ENCODE measurements at places on chromosomes 7 and 10.

DNA sequence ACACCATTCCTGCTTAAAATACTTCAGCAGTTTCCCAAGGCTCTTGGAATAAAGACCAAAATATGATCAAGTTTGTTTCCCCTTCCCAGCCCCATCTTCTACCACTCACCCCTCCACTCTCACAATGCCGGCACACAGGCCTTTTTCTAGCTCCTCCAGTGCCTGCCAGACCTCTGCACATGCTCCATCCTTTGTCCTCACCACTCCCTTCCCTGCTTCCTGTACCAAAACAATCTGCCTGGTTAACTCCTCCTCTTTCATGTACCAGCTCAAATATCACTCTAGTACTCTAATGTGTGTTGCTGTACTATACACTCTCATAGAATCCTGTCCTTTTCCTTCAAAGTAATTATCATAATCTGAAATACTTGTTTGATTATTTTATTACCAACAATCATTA is 19.4 kb downstream of the SCRN1 start:
- no peak for DNase-seq

GRCh38 chr10:78377356-78377755 is 343.7 kb downstream of the RPS24 start:
- DNase-seq = no peak

DNA sequence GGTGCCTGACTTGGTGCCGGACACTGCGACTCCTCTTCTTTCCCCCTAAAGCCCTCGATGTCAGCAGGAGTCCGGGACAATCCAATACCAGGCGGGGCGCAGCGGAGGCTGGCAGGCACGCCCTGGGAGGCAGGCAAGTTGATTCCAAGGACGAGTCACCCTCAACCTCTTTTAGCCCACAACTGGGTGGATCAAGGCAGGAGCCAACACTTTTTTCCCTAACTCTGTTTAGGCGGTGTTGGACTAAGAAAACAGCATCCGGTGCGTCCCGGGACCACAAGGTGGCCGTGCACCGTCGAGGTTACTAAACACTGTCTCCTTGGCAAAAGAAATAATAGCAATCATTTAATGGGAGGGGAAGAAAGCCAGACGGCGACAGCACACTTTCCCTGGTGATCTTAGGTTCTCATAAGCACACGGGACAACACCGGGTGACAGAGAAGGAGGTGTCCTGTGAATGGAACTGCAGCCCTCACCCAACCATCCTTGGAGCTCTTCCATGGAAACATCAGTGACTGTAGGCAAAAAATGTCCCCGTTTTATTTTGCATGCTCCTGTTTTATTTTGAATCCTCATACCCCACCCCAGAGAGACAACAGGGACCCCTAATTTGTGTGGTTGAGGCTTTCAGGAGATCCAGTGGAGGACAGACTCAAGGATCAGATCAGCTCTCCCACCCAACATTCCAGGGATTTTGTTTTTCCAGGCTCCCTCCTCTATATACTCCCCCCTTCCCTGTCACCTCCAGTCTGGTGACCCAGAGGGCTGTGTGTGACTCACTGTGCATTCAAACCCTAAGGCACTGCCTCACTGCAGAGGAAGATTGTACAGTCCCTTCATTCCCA is 1.3 kb upstream of the CALCR start:
- no peak for DNase-seq

GRCh38 chr7:105222953-105223352 is 165.8 kb downstream of the SRPK2 start:
- no peak for DNase-seq

GRCh38 chr7:25215694-25216335 is 12.5 kb downstream of the NPVF start:
- DNase-seq = no peak

- no peak for DNase-seq
Measured at GRCh38 chr10:34249634-34250033, 565.5 kb downstream of the PARD3 start.

- DNase-seq = no peak
Measured at GRCh38 chr7:1696671-1697498, 26.8 kb downstream of the ELFN1 start.

DNA sequence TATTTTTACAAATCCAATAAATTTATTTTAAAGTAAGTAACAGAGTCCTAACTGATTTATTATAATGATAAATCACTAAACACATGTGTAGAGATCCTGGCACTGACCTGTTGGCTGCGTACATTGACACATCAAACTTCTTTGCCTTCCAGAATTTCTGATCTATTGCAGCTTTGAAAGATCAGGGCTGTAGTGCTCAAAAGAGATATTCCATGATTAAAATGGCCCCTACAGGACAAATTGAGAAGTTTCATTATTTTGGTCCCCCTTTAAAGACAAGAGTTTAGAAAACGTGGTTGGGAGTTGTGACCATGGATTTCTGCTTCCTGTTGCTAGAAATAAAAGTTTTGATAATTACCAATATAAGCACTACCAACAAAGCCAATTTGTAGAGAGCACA is 87.7 kb upstream of the PDK4 start:
- no peak for DNase-seq

- no peak for DNase-seq
Measured at GRCh38 chr7:142739923-142740492, 9.3 kb upstream of the PRSS1 start.

DNA sequence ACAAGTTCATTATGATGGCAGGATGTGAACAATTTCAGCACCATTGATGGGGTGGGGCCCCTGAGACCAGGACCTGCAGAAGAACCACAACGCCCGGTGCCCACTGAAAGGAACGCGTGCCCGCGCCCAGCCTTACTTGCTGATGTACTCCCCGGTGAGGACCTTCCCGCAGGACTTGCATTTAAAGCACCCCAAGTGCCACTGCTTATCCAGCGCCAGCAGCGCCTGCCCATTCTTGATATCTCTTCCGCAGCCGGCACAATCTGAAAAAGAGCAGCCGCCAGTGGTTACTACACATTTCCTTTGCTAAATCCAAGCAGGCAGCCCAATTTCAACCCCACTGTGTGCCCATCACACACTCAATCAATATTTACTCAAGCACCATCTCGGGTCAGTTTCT is 110.6 kb downstream of the ABLIM1 start:
- DNase-seq = no peak

DNA sequence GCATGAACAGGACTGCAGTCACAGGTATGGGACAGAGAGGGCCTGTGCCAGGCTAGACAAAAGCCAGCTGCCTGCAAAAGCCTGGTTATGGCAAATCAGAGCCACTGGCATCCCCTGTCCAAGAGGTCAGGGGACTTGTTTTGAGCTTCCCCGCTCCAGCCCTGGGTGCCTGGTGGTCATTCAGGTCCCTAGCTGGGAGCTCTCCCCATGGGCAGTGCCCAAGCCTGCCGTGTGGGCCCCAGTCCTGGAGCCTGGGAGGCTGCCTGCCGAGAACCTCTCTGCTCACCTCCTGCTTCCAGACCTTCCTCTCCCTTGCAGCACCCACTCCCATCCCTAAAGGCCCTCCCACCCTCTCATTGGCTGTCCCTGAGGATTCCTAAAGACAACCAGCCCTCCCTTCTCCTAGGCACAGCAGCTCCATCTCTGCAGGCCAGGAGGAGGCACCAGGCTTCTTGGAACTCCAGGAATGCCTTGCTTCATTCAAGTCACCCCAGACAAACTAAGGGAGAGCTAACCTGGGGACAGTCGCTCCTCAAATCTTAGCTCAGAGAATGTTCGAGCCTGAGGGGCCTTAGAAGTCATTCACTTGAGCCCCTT is 150.6 kb downstream of the C10orf105 start:
- no peak for DNase-seq

DNA sequence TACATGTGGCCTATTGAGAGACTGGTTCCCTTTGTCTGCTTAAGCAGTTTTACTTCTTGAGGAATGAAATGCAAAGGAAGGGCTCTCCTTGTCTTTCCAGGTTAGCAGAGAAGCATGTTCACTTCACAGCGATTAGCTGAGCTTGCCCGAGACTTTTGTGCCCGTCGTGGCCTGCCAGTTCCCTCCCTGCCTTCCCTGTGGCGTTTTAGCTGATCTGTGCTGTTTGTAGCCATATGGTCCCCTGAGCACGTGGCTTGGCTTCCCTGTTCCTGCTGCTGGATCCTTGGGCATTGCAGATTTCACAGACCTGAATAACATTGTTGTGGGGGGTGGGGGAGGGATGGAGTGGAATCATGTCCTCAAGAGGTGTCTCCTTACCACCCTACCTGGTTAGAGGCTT is 61.8 kb downstream of the SND1 start:
- no peak for DNase-seq

GRCh38 chr10:34193931-34194626 is 621.0 kb downstream of the PARD3 start:
- no peak for DNase-seq

DNA sequence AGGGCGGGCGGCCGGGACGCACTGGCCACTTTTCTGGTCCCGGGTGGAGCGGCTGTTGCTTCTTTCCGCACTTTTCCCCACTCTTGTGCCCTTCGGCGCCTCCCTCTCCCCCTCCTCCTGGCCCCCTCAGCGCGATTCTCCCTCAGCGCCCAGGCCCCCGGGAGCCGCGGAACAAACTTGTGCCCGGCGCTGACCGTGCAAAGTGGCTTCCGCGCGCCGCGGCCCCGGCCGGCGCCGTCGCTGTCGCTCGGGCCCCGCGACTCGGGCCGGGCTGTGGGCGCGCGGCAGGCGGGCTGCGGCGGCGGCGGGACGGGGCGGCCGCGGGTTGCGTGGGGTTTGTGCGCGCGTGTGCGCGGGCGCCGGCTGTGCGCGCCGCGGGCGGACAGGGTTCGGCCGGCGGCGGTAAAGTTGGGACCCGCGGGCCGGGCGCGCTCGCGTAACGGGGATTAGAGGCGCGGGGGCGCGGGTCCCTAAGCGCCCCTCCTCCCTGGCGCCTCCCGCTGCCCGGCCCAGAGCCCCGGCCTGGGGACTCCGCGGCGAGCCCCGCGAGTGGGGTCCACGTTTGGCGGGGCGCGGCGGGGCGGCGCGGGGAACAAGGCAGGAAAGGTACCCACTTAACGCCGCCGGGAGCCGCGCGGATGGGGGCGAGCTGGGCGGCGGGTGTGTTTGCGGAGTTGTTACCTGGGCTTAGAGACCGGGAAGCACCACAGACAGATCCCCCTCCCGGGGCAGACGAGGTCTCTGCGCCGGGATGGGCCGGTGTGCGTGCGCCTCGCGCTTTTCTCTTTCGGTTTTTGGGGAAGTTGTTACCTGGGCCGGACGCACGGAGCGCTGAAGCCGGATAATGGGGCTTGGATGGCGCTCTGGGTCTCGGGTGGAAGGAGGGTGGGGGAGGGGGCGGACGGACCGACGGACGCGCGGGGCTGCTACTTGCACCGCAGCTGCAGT is 860 bp downstream of the ZEB1 start:
- DNase-seq = peak; percentile 32

- peak; percentile 5 for DNase-seq
Measured at GRCh38 chr7:70027867-70028266, 429.6 kb downstream of the AUTS2 start.

DNA sequence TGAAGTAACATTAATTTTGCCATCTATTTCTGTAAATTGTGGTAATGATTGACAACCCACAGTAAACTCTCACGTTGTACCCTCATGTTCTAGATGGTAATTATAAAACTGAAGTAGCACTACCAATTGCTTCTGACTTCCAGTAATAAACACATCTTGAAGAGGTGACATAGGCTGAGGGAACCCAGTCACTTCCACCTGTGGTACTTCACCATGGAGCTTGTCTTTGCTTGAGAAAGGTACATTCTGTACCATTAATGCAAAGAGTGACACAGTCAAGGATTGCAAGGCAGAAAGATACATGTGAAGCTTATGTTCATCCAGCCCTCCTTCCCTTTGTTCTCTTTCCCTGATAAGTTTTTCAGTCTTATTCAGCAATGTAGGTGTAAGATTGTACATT is 11.2 kb downstream of the CAPZA2 start:
- no peak for DNase-seq

- no peak for DNase-seq
Measured at GRCh38 chr10:123145542-123146012, 2.4 kb upstream of the HMX2 start.

DNA sequence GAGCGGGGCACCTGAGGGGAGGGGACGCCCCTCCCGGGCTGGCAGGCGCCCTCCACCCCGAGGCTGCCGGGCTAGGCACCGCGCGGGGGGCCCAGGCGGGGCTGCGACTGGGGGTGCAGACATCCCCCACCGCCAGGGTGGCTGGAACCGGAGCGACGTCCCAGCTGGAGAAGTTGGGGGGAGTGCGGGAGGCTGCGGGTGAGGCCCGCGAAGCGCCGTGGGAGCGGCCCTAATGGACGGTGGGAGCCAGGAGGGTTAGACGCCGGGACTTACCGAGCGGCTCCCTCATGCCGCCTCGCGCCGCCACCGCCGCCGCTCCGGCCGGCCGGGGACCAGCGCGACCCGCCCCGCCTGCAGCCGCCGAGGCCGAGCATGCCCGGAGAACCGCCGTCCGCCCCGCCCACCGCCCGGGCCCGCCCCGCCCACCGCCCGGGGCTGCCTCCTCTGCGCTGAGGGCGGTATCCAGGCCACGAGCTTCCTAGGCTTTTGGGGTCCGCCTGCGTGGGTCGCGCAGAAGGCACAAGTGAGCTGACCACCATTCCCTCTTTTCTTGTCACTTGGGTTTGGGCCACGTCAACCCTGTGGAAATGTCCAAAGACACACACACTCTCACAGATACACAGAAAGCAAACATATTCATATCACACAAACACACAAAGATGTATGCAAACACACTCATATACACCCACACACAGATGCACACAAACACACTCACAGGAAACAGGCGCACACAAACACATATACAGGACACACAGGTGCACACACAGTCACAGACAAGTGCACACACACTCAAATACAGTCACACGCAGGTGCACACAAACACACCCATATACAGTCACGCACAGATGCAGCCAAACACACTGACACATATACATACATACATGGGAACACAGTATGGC is at the start of gene JCAD:
JCAD (minus strand) TSS at position 378 of the 899 bp plus-strand sequence. CDS start 11,774 bp downstream, outside the sequence.
- peak; percentile 35 for DNase-seq

DNA sequence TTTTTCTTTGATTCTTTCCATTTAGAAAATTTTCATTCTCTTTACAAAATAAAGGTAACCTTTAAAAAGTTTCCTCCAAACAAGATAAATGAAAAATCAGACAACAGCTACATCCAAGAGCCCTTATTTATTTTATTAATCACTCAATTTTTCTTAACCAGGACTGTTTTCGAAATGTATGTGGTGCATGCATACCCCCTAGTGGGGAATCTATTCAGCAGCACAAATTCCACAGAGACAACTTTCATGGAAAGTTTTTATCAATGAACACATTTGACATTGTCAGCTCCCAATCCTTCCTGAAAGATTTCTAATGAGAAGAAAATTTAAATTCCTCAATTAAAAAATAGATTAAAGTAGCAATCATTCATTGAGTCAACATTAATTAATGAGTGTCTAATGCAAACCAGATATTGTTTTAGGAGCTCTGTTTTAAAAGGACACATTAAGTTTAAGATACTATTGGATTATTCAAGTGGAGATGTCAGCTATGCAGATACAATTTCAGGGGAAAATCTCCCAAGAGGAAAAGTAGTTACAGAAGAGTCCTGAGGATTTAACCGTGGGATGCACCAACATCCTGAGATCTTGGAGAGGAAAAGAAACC is 5.2 kb upstream of the HTR7 start:
- DNase-seq = no peak
